Effector memory CD8-positive, alpha-beta T cell (primary cell): ENCODE measurements at places on chromosomes 12 and 14.
A peak's percentile ranks its signal among the peaks of the same experiment; 100 is the strongest.

DNA sequence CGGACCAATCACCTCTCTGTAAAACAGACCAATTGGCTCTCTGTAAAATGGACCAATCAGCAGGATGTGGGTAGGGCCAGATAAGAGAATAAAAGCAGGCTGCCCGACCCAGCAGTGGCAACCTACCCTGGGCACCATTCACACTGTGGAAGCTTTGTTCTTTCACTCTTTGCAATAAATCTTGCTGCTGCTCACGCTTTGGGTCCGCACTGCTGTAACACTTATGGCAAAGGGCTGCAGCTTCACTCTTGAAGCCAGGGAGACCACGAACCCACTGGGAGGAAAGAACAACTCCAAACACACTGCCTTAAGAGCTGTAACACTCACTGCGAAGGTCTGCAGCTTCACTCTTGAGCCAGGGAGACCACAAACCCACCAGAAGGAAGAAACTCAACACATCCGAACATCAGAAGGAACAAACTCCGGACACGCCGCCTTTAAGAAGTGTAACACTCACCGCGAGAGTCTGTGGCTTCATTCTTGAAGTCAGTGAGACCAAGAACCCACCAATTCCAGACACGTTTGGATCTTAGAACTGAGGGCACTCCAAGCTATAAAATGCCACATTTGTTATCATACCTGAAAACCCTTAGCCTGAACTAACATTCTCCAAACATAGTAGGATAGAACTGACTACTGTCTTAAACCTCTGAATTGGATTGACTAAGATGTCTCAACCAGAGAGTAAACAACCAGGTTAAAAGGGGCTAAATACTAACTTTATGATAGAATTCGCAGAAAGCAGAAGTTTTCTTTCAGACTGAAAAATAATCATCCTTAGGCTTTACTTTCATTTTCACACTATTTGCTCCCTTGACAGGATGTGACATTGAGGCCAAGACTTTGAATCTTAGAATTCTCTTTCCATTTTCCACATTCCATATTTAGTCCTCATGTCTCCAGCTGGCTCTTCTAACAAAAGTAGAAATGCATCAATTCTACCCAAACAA is 33.6 kb downstream of the CDKL1 start:
- peak; percentile 38 for DNase-seq
- H3K27me3 ChIP-seq, result no peaks in the 10 kb centered on the region
- peaks cover 19% of the 10 kb centered on the region for H3K36me3 ChIP-seq
- peak overlapping the region; percentile 85 for H3K4me3 ChIP-seq

GRCh38 chr14:92907316-92907911 is 15.5 kb upstream of the CHGA start:
- H3K36me3 ChIP-seq, result no peaks in the 10 kb centered on the region
- DNase-seq, result no peak

- no peaks in the 10 kb centered on the region for H3K4me1 ChIP-seq
- H3K27me3 ChIP-seq, result no peaks in the 10 kb centered on the region
- H3K4me3 ChIP-seq, result no peak overlapping the region
- H3K36me3 ChIP-seq, result no peaks in the 10 kb centered on the region
- H3K27ac ChIP-seq, result no peak overlapping the region
Measured at GRCh38 chr12:99911967-99912366, 72.8 kb downstream of the ANKS1B start.

GRCh38 chr12:71981149-71981548 is 42.5 kb downstream of the TPH2 start:
- DNase-seq, result no peak
- H3K4me1 ChIP-seq, result no peaks in the 10 kb centered on the region

DNA sequence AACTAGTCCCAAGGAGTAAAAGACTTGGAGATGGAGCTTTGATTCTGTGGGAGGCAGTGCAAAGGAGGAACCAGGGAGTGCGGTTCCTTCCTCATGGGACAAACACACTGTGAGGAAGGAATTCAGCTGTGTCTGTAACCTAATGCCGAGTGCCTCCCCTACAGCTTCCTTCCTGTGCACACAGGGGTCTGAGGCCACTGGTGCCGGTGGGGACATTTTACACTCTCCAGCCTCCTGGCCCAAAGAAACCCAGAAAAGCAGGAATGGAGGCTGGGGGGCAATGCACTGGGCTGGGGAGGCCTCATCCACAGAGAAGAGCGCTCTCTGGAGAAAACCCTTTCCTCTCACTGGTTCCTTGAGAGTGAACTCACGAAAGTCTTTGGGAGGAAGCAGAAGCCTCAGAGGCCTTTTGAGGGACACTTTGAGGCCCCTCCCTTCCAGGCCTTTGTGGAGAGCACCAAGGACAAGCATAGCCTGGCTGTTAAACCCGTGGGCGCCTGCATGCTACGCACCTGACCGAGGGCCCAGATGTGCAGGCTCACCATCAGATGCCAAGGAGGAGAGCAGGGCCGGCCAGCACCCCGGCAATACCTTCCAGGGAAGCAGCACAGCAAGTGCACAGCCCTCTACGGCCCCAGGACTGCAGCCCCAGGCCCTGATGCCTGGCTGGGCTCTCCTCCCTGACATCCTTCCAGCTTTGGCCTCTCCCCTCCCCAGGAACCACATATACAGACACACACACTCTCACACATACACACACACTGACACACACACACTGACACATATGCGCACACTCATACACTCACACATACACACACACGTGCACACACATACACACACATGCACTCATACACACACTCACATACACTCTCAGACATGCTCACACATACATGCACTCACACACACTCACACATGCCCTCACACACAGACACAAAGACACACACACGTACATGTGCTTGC is 52.0 kb downstream of the NFKBIA start:
- H3K4me3 ChIP-seq, result no peak overlapping the region
- peaks cover 6% of the 10 kb centered on the region for H3K4me1 ChIP-seq
- no peak for DNase-seq
- no peaks in the 10 kb centered on the region for H3K27me3 ChIP-seq
- no peak overlapping the region for H3K27ac ChIP-seq

DNA sequence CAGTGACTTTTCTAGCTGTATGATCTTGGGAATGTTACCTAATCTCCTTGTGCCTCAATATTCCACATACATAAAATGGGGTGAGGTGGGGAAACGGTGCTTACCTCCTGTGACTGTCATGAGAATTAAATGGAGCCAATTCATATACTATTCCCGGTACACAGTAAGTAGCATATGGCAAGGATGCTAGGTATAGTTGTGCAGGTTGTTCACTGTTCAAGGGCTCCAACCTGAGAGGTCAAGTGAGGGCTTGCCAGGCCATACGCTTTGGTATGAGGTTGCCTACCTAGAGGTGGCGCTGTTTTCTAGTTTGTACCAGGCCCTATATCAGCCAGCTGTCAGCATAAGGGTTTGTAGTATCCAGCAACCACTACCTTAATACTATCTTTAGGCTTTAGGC is 3.6 kb upstream of the BATF start:
- H3K27ac ChIP-seq, result no peak overlapping the region
- H3K4me3 ChIP-seq, result no peak overlapping the region
- no peak for DNase-seq
- no peaks in the 10 kb centered on the region for H3K27me3 ChIP-seq

GRCh38 chr12:42802785-42803189 is 213.2 kb upstream of the PRICKLE1 start:
- no peaks in the 10 kb centered on the region for H3K36me3 ChIP-seq
- no peak for DNase-seq
- no peaks in the 10 kb centered on the region for H3K27me3 ChIP-seq
- H3K27ac ChIP-seq, result no peak overlapping the region
- no peaks in the 10 kb centered on the region for H3K4me1 ChIP-seq

GRCh38 chr12:85575120-85576096 is 260.8 kb downstream of the RASSF9 start:
- no peaks in the 10 kb centered on the region for H3K4me1 ChIP-seq
- no peaks in the 10 kb centered on the region for H3K27me3 ChIP-seq

DNA sequence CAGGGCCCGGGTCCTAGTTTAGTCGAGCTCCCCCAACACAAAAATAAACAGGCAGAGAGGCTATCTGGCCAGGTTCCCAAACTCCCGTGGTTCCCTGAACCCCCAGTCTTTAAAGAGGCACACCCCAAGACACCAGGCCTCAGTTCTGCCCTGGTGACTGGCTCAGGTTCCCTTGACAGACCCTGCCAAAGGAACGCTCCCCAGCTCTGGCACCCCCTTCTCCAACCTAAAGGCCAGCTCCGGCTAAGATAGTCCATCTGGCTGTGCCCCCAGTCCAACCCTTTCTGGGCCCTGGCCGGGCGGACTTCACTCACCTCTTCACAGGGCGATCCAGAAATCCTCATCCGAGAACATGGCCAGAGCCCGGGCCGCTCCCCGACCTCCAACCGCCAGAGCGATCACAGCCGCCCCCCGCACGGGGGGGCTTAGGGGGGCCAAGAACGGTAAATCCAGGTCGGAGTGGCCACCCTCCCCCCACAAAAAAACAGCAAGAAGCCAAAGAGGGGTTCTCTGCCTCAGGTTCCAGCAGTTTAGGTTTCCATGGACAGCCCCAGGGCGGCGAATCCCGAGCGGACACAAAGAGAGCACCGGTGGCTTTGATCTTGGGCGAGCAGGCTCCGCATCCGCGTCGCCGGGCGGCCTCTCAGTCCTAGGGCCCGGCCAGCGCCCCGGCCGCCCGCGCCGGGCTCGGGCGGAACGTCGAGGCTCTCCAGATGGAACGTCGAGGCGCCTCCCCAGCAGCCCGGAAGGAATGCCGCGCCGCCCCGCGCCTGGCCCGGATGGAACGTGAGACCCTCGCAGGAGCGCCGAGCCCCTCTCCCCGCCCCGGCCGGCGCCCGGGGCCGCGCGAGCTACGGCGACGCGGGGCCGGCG is 1.1 kb downstream of the KMT2D start:
- no peaks in the 10 kb centered on the region for H3K27me3 ChIP-seq
- H3K4me3 ChIP-seq, result peak overlapping the region; percentile 94
- peak; percentile 24 for DNase-seq
- peaks cover 34% of the 10 kb centered on the region for H3K36me3 ChIP-seq
- H3K27ac ChIP-seq, result peak overlapping the region; percentile 90
- peaks cover 67% of the 10 kb centered on the region for H3K4me1 ChIP-seq

- H3K36me3 ChIP-seq, result no peaks in the 10 kb centered on the region
- H3K4me3 ChIP-seq, result no peak overlapping the region
- H3K27ac ChIP-seq, result peak overlapping the region; percentile 64
- no peak for DNase-seq
Measured at GRCh38 chr12:50589650-50590435, 85.1 kb downstream of the DIP2B start.
